ENCODE measurements at places on chromosomes 1 and 21.

DNA sequence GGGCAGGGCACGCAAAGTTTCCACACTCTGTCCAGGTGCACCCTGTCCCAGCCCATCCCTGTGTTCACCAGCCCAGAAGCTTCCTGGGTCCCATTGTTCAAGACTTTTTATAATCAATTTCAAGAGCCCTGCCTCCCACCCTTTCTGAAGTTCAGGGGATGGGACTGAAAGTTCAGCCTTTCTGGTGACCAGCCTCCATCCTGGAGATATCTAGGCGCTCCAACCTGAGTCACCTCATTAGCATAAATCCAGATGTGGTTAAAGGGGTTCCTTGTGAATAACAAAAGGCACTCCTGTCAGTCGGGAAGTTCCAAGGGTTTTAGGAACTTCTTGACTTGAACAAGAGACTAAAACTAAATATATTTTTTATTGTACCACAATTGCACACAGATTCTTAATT, 48.4 kb upstream of the RAP1A start:
- no peak for DNase-seq
- no peaks in the 10 kb centered on the region for H3K27me3 ChIP-seq
- H3K4me1 ChIP-seq, result peaks cover 5% of the 10 kb centered on the region
- no peaks in the 10 kb centered on the region for H3K36me3 ChIP-seq

DNA sequence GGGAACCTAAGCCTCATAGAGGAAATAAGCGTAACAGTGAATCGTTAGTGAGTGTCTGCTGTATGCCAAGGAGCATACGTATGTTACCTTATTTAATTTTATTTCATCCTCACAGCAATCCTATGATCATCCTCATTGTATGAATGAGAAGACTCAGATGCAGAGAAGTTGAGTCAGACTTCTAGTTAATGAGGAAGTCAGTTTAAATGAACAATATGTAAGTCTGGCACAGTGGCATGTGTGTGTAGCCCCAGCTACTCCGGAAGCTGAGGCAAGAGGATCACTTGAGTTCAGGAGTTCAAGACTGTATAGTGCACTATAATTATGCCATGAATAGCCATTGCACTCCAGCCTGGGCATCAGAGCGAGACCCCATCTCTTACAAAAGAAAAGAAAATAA, 148.0 kb downstream of the ZZZ3 start:
- DNase-seq, result no peak
- no peak overlapping the region for H3K27ac ChIP-seq
- no peaks in the 10 kb centered on the region for H3K36me3 ChIP-seq
- H3K27me3 ChIP-seq, result no peaks in the 10 kb centered on the region
- H3K4me1 ChIP-seq, result peaks cover 2% of the 10 kb centered on the region
- no peak overlapping the region for H3K4me3 ChIP-seq

DNA sequence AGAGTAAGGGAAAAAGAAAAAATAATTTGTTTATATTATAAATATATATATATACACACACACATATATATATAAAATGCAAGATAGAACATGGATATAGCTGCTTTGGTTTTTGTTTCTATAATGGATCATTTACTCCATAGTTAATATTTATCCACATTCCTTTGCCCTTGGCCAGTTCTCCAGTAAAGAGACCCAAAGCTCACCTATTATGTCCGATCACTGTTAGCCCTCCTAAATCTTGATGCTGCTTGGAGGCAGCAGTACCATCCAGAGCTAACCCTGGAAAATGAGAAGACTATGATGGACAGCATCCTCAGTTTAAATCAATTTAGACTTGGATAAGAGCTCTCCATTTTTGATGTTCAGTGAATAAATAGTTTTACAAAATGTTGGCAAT, 407.7 kb downstream of the PLPP3 start:
- H3K4me1 ChIP-seq, result no peaks in the 10 kb centered on the region
- no peaks in the 10 kb centered on the region for H3K36me3 ChIP-seq
- H3K27ac ChIP-seq, result no peak overlapping the region

DNA sequence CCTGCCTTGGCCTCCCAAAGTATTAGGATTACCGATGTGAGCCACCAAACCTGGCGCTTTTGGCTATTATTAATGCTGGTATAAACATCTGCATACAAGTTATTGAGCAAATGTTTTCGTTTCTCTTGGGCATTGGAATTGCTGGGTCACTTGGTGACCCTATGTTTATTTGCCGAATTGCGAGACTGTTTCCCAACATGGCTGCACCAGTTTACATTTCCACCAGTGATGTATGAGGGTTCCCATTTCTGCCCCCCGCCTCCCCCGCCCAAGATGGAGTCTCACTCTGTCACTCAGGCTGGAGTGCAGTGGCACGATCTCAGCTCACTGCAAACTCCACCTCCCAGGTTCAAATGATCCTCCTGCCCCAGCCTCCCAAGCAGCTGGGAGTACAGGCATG, 20.9 kb downstream of the SFPQ start:
- no peak overlapping the region for H3K4me3 ChIP-seq

GRCh38 chr1:165284454-165284853, 72.1 kb downstream of the LMX1A start:
- H3K36me3 ChIP-seq, result no peaks in the 10 kb centered on the region
- no peaks in the 10 kb centered on the region for H3K27me3 ChIP-seq
- no peak overlapping the region for H3K4me3 ChIP-seq
- peaks cover 13% of the 10 kb centered on the region for H3K4me1 ChIP-seq
- H3K27ac ChIP-seq, result no peak overlapping the region
- DNase-seq, result no peak

GRCh38 chr1:205076245-205076761, 8.0 kb downstream of the TMEM81 start:
- no peaks in the 10 kb centered on the region for H3K4me1 ChIP-seq
- no peak for DNase-seq
- no peak overlapping the region for H3K27ac ChIP-seq
- H3K4me3 ChIP-seq, result no peak overlapping the region
- H3K36me3 ChIP-seq, result no peaks in the 10 kb centered on the region
- no peaks in the 10 kb centered on the region for H3K27me3 ChIP-seq

DNA sequence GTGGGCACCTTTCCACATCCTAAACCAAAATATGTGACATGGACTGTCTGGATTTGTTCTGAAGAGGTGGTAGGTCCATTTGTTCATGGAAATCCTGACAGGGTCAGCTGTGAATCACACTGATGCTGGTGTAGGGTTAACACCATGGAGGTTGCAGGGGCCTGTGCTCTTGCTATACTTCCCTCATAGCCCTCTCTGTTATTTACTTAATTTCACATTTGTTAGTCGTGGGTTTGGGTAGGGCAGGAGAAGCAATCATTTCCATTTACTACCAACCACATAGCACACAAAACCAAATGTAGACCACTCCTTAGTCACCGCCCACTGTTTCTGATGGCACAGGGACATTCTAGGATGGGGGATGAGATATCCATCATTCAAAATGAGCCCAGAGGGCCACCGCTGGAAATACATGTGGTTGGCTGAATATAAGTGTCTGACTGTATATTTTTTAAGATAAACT, 61.8 kb upstream of the POU2F1 start:
- peaks cover 9% of the 10 kb centered on the region for H3K4me1 ChIP-seq
- H3K27me3 ChIP-seq, result no peaks in the 10 kb centered on the region
- no peak overlapping the region for H3K4me3 ChIP-seq

- H3K4me3 ChIP-seq, result no peak overlapping the region
- no peak overlapping the region for H3K27ac ChIP-seq
- H3K27me3 ChIP-seq, result no peaks in the 10 kb centered on the region
- no peaks in the 10 kb centered on the region for H3K4me1 ChIP-seq
Measured at GRCh38 chr1:45266151-45266801, 59.9 kb upstream of the ZSWIM5 start.

DNA sequence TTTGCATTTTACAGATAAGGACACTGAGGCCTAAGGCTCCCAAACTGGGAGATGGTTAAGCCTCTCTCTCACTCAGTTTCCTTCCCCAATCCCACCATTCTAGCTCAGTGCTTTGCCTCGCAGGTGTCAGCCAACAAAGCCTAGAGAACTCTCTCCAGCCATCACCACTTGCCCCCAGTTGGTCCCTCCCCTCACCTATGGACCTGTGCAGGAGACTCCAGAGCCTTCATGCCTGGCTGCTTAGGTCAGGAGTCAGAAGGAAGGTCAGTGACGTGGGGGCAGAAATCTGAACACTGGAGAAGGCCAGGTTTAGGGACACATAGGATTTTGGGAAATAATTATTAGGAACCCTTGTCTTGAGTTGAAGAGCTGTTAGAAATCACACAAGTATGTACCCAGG, 295.3 kb downstream of the PTPRU start:
- DNase-seq, result peak; percentile 24
- peaks cover 3% of the 10 kb centered on the region for H3K4me1 ChIP-seq
- H3K4me3 ChIP-seq, result no peak overlapping the region
- peaks cover 19% of the 10 kb centered on the region for H3K27me3 ChIP-seq
- no peak overlapping the region for H3K27ac ChIP-seq

DNA sequence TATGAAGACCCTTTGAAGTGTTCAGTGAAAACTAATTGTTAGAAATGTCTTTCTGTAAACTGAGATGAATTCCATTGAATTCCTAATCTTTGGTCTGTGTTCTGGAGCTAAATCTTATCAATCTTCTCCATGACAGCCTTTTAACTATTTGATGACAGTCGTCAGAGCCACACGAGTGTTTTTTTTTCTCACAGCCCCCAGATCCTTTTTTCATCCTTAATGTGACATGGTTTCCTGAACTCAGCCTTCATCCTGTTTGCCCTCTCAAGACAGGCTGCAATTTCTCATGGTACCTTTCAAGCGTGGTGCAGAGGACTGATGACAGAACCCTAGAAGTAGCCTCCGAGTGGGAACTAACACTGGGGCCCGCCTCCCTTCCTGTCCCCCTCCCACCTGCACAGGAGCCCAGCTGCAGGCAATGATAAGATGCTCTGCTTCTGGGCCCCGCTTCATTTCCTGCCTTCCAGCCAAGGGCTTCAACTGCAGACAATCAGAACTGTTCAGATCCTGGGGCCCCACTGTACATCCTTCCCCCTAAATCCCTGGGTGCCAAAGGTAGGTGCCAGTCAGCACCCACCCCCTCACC, 114.6 kb upstream of the VAV3 start:
- no peak overlapping the region for H3K27ac ChIP-seq
- H3K36me3 ChIP-seq, result no peaks in the 10 kb centered on the region
- H3K4me1 ChIP-seq, result peaks cover 4% of the 10 kb centered on the region
- H3K27me3 ChIP-seq, result no peaks in the 10 kb centered on the region
- DNase-seq, result no peak
- H3K4me3 ChIP-seq, result no peak overlapping the region

- H3K4me3 ChIP-seq, result no peak overlapping the region
- no peak overlapping the region for H3K27ac ChIP-seq
- DNase-seq, result no peak
- H3K4me1 ChIP-seq, result peaks cover 8% of the 10 kb centered on the region
- no peaks in the 10 kb centered on the region for H3K36me3 ChIP-seq
- H3K27me3 ChIP-seq, result no peaks in the 10 kb centered on the region
Measured at GRCh38 chr1:242641461-242641860, 117.0 kb upstream of the PLD5 start.

DNA sequence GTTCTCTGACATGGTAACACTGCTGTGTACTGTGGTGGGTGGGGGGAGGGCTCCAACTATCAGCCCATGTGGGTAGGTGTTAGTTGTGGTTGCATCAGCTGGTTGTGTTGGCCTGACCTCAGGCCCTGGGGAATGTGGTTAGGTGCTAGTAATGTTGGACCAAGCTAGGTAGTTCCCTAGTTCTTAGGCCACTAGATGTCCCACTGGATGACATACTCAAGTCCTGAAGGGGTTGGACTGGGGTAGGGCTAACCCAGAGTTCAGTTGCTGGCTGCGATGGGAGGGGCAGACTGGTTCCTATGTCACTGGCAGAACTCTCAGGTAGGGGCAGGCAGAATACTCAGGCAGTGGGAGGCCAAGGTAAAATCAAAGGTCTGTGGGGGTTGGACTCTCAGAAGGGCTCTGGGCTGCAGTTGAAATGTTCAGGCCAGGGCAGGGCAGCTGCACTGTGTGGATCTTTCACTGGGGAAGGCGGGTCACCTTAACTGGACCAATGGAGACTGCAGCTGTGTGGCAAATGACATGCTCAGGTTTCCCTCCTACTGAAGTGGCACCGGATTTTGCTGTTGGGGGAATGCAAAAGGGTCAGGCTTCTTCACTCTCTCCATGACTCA, 870.7 kb downstream of the LRRIQ3 start:
- no peak overlapping the region for H3K27ac ChIP-seq
- DNase-seq, result no peak
- H3K36me3 ChIP-seq, result no peaks in the 10 kb centered on the region
- no peaks in the 10 kb centered on the region for H3K27me3 ChIP-seq
- no peaks in the 10 kb centered on the region for H3K4me1 ChIP-seq

DNA sequence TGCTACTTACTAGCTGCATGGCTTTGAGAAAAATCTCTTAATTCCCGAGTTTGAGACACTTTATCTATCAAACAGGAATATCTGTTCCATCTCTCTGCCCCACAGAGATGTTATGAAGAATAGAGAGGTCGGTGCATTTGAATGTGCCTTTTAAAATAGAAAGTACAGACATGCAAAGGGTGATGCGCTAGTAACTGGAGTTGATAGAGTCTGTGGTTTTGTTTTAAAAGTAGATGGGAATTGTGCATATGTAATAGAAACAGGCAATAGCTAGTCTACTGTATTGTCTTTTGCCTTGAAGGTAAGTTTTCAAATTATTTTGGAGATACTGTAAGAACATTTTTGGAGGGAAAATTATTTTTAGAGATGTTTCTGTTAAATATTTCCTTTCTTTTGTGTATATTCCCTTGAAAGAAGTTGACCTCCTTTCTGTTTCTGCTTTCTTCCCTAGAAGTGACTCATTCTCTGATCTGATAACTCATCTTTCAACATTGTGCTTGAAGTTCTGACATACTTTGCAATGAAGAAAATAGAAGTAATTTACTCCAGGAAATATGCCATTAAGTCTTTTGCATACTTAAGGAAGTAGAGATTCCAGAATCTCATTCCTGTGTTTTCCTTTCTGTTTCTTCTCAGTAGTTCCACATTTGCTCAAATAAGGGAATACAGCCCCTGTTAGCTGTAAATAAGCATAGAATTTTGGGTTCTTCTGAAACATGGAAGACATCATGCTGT, 151.6 kb downstream of the SDCCAG8 start:
- H3K27me3 ChIP-seq, result no peaks in the 10 kb centered on the region
- peaks cover 2% of the 10 kb centered on the region for H3K4me1 ChIP-seq
- no peak overlapping the region for H3K4me3 ChIP-seq
- no peak for DNase-seq

GRCh38 chr1:15882665-15883064, 35.2 kb downstream of the SPEN start:
- H3K27ac ChIP-seq, result no peak overlapping the region
- H3K4me1 ChIP-seq, result no peaks in the 10 kb centered on the region
- H3K27me3 ChIP-seq, result no peaks in the 10 kb centered on the region
- peaks cover 35% of the 10 kb centered on the region for H3K36me3 ChIP-seq

DNA sequence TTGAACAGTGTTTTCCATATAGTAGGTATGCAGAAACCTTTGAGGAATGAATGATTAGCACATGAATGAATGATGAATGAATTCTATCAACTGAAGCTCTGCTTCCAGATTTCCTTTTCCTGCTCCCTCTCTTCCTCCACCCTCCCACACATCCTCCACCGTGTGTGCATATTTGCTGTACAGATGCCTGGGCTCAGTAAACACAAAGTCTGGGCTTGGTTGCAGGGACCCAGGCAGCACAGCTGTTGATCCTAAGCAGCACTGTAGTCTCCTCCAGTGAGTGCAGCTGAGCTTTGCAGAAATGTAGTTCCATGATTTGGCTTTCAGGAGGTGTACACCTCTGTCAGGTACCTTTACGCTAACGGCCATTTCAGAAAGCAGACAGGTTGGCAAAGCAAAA, 611.7 kb downstream of the NUF2 start:
- no peaks in the 10 kb centered on the region for H3K27me3 ChIP-seq
- no peak for DNase-seq
- peaks cover 5% of the 10 kb centered on the region for H3K4me1 ChIP-seq
- H3K36me3 ChIP-seq, result no peaks in the 10 kb centered on the region
- H3K4me3 ChIP-seq, result no peak overlapping the region

- H3K27me3 ChIP-seq, result no peaks in the 10 kb centered on the region
- no peak for DNase-seq
- H3K4me1 ChIP-seq, result no peaks in the 10 kb centered on the region
Measured at GRCh38 chr1:237316352-237316751, 274.4 kb downstream of the RYR2 start.

Data from endodermal cell (in vitro differentiated cells).